ENCODE measurements at places on chromosomes 3 and 15.

GRCh38 chr3:182632077-182632393 is 161.3 kb upstream of the ATP11B start:
- DNase-seq, result no peak

- no peak for DNase-seq
Measured at GRCh38 chr3:173702561-173702960, 305.0 kb downstream of the NLGN1 start.

- peak; percentile 3 for DNase-seq
Measured at GRCh38 chr15:43204016-43204901, 16.6 kb downstream of the EPB42 start.

DNA sequence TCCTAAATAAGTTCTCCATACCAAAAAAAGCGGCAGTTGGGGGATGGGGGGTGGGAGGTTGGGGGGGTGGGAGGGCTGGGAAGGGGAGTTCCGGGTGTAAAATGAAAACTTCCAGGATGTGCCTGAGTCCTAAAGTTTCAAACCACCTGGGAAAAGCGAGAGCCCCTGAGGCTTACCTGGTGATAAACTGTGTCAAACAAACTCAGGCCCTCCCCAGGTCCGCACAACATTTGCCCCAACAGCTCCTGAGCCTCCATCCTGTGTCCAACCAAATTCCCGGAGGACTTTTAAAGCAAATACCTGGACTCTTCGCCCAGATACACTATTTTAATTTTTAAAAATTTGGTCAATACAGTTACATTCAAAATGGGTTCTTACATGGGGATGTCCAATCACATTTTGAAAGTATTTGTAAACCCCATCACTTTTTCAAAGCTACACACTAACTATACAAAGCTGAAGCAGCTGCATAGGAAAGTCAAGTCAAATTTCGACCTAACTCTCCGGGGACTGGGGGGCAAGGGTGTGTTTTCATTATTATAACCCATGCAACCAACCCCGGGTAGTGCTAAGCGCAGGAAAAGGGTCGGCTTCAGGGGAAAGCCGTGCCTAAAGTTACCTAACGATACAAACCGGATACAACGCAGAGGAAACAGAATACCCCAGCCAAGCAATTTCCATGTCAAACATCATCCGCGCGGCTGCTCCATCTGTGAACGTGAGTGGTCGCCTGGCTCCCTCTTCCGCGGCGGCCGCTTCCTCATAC is 685 bp upstream of the FOXB1 start:
- DNase-seq, result no peak

DNA sequence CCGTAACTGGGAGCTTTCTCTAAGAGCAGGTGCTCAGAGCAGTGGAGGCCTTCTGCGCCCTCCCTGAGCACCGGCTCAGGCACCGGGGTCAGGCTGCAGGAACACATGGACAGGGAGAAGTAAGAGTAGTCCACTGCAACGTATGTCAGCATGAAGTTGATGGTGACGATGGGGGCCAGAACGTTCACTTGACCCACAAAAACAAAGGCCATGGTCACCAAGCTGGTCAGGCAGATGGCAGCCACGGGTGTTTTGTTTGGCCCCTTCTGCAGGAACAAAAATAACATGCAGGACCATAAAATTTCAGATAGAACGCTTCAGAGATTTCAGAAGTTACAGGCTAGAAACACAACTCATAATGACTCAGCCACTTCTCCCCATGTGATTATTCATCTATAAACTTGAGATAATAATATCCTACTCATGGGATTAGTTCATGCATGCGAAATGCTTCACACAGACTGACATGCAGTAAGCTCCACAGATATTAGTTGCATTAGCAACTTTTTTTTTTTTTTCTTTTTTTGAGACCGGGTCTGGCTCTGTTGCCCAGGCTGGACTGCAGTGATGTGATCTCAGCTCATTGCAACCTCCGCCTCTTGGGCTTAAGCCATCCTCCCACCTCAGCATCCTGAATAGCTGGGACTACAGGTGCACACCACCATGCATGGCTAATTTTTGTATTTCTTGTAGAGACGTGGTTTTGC is 52.2 kb upstream of the HEG1 start:
- DNase-seq, result no peak

GRCh38 chr15:93286446-93286845 is 197.4 kb upstream of the RGMA start:
- no peak for DNase-seq

GRCh38 chr15:41233367-41233771 is 2.3 kb downstream of the CHP1 start:
- DNase-seq, result no peak

GRCh38 chr15:74695597-74696397 is at the start of gene EDC3:
Gene EDC3 (minus strand): TSS chr15:74696024. CDS start chr15:74675124, 20,900 bp downstream.
- peak; percentile 85 for DNase-seq

- DNase-seq, result no peak
Measured at GRCh38 chr15:74613953-74614743, 1.5 kb upstream of the CLK3 start.

GRCh38 chr15:43529587-43530345 is 12.4 kb downstream of the MAP1A start:
- no peak for DNase-seq

- DNase-seq, result no peak
Measured at GRCh38 chr15:29938361-29939335, 116.4 kb upstream of the TJP1 start.

DNA sequence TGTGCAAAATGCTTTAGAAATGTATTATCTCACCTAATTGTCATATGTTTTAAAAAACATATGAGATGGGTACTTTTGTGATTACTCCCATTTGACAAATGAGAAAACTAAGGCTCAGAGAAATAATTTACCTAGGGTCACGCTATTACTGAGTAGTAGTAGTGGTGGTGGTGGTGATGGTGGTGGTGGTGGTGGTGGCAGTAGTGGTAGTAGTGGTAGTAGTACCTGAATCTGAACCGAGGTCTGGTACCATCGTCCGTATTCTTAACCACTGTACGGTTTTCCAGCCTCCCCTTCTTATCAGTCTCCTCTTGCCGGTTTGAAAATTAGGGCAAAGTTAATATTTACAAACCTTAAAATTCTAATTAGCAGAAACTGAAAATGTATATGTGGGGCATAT is 102.4 kb downstream of the KLHL25 start:
- no peak for DNase-seq

DNA sequence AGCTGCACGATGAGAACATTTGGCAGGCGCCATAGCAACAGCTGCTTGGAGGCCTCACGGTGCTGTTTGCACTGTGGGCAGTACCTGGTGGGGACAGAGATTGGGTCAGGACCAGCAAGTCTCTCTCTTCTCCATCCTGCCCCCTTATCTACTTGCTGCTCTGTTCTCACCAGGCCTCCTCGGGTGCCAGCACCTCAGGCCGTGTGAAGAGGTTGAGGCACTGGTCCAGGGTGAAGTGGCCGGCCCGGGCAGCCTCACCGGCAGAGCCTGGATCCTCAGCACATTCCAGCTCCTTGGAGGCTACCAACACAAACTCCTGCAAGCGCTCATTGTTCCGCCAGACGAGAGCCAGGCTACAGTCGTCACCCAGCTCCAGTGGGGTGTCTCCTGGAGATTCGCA is 6.2 kb upstream of the QARS1 start:
- DNase-seq, result no peak

- DNase-seq, result no peak
Measured at GRCh38 chr3:10192953-10193691, 28.4 kb downstream of the IRAK2 start.

DNA sequence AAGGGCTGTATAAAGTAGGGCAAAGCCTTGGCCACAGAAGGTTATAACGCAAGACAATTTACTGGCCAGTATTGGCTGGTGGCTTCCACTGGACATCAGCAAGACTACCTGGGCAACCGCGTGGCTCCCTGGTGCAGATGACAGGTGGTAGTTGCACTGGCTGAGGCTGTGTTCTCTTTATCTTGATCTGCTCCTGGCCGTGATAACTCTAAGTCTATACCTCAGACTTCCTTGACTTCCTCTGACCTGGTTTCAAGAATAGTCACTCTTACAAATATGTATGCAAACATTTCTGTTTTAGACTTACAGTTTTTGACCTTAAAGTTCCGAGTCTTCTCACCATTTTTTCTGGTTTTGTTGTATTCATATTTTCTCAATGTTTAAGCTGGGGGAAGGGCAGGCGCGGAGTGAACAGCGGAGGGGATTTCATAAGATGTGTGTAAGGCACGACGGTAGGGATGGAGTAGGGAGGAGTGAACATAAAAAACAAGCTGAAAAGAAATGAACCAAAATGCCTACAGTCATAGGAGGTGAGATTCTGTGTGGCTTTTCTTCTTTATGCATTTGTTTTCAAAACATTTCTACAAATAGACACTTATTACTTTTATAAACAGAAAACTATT is 15.2 kb upstream of the TMEM212 start:
- no peak for DNase-seq

DNA sequence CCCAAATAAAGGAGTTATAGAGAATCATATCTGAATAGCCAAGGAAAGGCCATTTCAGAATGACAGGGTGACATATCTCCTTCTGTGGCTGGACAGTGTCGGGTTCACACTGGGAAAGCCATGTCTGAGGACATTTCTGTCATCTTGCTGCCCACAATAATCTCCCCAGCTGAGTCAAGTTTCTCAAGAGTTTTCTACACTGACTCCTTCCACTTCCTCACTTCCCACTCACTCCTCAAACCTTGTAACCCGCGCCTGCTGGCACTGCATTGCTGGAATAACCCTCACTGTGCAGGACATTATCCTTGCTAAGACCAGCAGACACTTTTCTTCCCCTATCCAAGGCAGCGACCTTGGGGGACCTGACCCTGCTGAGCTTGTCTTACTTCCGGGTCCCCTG is 5.3 kb upstream of the INSYN1 start:
- no peak for DNase-seq

DNA sequence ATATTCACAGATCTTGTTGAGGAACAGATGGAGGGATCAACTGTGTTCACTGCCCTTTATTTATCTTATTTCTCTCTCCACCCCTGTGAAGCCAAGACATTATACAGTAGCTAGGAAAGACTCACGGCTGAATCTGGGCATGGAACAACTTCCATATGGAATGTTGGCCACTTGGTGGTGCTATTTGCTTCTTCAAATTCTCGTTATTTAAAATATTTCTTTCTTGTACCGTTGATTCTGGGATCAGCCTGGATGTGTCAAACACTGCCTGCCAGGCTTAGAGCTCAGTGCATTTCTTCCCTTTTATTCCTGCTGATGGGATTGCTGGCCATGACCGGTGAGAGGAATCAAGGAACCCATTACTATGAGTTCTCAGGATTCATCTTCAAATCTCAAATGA is 17.5 kb upstream of the GASK1A start:
- DNase-seq, result peak; percentile 44

GRCh38 chr15:63565536-63566186 is 31.5 kb upstream of the FBXL22 start:
- no peak for DNase-seq

Data from NCI-H345 (cell line).